ENCODE measurements at places on chromosomes 2 and 18.

GRCh38 chr2:101811226-101812015 lies 113.9 kb downstream of the MAP4K4 start:
- DNase-seq, result no peak

- DNase-seq, result no peak
These were observed 227.6 kb upstream of the ETAA1 start for GRCh38 chr2:67169417-67170140.

GRCh38 chr18:37481072-37481471 lies 84.5 kb downstream of the CELF4 start:
- DNase-seq, result no peak

DNA sequence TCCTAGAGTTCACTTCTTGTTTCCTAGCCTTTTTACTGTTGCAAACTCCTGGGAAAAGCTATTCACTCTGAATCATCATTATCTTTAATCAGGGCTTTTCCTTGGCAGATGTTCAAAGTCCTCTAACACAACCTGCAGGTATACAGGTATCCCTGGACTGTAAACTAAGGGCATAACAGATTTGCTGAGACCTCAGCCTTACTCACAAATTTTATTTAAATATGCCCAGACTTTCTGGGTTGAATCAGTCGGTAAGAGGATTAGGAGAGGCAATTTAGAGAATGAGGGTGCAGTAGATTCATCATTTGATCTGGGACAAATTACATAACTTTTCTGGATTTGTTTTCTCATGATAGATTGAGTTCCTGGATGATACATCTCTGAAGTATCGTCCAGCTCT lies 217.8 kb upstream of the STON1 start:
- no peak for DNase-seq

DNA sequence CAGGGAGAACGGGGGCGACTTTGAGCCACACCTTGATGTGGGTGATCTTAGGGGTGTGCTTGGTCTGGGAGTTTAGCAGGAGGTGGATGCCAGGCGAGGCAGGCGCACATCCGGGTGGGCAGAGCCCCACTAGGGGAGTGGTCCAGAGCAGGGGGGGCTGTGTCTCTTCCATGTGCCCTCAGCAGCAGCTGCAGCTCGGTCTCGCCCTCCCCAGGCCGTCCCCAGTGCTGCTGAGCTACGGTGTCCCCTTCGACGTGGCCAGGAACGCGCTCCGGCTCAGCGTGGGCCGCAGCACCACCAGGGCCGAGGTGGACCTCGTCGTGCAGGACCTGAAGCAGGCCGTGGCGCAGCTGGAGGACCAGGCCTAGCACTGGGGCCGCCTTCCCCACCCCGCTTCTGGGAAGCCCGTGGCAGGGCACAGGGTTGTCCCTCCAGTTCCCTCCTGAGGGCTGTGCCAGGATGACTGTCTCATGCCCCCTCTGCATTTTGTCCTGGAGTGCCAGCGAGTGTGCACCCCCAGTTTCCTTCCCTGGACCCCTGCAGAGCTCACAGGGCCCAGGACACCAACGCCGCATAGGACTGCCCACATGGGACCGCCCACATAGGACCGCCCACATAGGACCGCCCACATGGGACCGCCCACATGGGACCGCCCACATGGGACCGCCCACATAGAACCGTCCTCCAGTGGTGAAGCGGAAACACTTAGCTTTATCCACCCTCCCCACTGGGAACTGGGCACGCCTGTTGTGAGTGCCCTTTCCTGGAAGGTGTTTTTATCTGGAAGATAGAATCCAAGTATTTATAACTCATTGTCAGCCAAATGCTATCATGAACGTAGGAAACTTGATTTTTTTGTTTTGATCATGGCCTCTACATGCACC lies 1.9 kb upstream of the ESPNL start:
- no peak for DNase-seq

DNA sequence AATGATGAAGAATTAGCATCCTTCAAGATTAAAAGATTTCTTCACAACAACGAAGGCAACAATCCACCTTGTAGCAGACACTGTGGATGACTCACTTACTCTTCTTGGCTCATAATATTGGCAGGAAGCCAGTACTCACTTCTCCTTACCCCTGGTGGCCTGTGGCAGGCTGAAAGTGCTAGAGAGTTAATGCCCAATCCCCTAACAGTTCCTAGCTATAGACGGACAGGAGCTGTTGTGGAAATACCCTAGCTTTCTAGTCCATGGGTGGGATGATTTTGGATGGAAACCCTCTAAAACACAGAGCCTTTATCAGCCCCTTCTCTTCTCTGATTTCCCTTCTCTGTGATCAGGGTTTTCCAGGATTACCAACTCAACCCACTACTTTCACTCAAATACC lies 128.6 kb upstream of the NYAP2 start:
- DNase-seq, result no peak

- no peak for DNase-seq
These were observed 21.8 kb upstream of the NOSTRIN start for GRCh38 chr2:168780669-168781071.

GRCh38 chr18:58850786-58851469 lies 13.7 kb upstream of the ZNF532 start:
- no peak for DNase-seq

DNA sequence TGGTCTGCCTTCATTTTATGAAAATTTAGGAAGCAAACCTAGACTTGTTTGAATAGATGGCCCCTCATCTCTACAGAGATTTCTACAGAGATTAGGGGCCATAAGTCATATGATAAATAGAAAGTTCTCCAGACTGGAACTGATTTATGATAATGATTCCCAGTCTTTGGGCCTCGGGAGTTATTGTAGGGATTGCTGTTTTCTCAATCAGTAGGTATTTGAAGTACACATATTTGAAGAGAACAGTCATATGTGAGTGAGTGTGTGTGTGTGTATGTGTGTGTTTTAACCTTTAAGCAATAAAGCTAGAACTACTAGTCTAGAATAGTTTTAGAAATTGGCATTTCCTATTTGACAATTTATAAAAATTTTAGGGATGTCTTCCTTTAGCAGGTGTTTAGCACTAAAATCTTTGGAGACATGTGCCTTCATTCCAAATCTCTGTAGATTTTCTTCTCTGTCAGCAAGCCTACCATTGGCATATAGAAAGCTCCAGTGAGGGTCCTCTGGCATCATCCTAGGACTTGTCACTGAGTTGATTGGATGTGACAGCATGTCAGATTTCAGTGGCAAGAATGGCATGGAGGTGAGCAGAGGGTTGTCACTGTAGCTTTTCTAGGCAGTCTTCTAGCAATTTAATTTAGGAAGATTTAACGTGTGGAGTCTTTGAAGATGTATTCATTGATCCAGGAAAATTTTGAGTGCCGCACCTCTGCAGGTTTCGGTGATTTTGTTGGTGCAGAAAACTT lies 71.2 kb downstream of the MYO1B start:
- no peak for DNase-seq

DNA sequence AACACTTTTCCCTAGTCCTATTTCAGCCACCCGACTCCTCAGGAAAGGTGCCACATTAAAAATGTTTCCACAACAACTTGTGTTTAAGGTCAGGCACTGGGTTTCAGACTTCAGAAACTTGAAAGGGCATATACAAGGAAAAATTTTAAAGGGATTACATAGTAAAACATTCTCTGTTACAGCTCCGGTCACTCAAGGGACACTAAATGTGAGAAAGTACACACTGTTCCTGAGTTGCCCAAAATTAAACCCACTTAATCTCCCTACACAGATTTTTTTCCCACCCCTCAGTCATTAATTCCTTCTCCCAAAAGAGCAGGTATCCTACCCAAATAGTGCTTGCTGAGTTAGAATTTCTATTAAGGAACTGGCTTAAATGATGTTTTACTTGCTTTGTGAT lies 14.2 kb downstream of the STK39 start:
- no peak for DNase-seq

Measured in T-helper 17 cell (primary cell).